ENCODE measurements at places on chromosomes 2 and 18.

- DNase-seq: no peak
Observed at GRCh38 chr2:66462501-66462825, 27.5 kb downstream of the MEIS1 start.

GRCh38 chr2:240639566-240639965 is 14.3 kb downstream of the GPR35 start:
- no peak for DNase-seq

GRCh38 chr2:57141269-57141668 is 905.3 kb upstream of the VRK2 start:
- no peak for DNase-seq

DNA sequence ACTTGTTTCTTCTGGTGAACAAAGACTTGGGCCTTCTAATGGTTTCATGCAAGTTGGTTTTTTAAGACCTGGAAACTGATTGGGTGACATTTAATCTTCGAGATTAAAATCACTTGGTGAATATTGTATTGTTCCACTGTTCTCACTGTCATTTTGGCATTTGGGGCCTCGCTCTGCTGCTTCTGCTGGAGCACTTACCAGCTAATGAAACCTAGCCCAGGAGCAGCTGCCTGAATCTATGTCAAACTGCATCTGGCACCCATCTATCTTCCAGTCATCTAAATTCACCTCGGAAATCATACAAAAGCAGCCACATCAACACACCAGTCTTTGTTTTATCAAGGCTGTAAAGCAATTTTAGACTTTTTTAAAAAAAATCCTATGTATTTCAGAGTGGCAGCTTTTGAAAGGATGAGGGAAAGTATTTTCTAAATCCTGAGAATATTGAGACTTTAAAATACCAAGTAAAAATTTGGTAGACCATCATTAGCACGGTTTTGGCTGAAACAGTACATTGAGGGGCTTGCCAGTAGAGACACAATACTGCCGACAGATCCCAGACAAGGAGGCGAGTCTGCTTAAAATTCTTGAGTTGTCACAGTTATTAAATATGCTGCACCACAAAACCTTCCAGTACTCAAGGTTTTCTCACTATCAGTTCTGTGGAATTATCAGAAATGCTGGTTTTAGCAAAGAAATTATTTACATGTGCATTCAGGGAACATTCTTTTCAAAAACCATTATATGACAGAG is 26.1 kb upstream of the SERTAD2 start:
- no peak for DNase-seq
